ENCODE measurements at places on chromosomes 12 and 14. TPM values are rescaled to one million over a fixed set of nuclear protein-coding genes. Genes with fewer than 3 reads are reported as not detected.

The NID2 gene
- 14.2 TPM for total RNA-seq

The NOVA1 gene
- total RNA-seq = 72.0 TPM

The KIF5A gene
- total RNA-seq = 0.98 TPM

The TCL1B gene
- total RNA-seq = not detected

The KRT72 gene
- total RNA-seq = not detected

The CMA1 gene
- total RNA-seq = not detected

The OR6C2 gene
- not detected for total RNA-seq

The TMEM233 gene
- 0.48 TPM for total RNA-seq

DNA sequence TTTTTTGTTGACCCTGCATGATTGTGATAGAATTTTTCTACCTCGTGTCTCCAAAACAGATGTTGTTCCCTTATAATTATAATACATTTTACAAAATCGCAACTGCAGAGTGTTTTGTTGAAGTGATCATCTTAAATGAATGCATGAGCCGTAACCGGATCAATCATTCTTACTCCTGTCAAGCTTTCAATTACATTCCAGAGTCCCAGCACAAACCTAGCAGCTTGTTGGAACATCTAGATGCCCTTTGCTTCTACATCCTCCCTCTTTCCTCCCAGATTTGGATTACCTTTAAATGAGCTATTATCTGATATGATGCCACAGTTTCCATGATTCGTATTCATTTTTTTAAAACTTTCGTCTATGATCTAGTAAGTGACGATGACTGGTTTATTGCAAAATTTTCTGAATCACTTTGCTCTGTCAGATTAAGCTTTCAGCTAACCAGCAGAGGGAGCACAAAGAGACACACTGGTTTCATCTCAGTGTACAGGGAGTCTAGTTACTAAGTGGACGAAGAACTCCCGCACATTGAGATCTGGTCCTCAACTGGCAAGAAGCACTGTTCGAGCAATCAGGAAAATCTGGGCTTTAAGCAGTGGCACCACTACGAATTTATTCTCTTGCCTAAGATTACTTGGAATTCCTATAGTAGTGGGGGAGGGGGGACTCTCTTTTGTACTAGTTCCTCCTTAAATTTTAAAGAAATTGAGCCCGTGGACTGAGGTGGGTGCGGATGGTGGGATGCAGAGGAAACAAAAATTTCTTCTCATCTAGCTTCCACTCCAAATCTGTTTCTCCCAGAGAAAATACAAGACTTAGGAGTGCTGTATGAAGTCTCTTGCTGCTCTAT lies 40.9 kb downstream of the TSHR start:
- no peak for DNase-seq

DNA sequence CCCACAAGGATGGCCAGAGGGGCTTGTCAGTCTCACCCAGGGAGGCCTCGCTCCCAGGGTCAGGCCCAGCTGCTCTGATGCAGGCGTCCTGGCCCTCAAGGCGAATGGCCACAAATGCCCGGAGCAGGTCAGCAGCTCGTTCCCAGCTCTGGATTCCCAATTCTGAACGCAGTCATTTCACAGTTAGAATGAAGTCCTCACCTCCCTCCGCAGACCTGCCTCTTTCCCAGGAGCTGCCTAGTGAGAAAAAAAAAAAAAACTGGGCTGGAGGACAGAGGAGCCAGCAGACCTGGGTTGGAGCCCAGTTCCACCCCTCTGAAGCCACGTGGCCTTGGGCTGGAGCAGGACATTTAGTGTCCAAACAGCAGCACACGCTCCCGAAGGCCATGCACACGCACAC lies 62.2 kb upstream of the DIO3 start:
- no peak for DNase-seq

DNA sequence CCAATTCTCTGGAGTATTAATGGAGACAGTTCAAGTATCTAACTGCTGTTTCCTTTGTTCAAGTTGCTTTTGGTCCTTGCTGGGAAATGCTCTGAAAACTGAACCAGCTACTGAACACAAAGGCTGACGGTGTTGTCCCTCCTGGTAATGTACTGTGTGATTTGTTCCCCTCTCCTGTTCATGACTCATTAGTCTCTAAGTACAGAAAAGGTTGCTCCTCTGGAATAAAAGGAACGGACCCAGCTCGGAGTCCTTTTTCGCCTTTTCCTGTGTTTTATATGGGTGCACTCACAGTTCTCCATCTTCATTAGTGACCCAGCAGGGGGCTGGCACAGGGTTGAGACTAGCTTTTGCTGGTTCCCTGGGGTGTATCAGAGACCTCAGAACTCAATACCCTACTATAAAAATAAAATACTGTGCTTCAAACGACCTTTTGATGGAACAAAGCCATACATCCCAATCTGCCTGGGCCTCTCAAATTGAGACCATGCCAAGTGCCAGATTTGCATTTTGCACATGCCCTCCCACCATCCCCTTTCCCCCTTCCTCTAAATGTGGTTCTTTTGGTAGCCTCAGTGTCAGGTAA lies 269.7 kb downstream of the RAD51B start:
- no peak for DNase-seq

- no peak for DNase-seq
Observed at GRCh38 chr14:100056964-100057795, 8.0 kb upstream of the EVL start.

DNA sequence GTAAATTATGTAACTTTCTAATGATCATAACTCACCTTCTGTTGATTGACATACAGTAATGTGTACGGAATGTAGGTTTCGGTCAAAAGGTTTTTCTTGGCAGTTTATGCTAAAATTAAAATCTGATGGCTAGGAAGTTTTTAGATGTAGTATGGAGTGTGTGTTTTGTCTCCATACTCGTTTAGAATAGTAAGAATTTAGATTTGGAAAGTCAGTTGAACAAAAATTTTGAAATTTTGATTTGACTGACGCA lies 859 bp downstream of the PALS1 start:
- no peak for DNase-seq

DNA sequence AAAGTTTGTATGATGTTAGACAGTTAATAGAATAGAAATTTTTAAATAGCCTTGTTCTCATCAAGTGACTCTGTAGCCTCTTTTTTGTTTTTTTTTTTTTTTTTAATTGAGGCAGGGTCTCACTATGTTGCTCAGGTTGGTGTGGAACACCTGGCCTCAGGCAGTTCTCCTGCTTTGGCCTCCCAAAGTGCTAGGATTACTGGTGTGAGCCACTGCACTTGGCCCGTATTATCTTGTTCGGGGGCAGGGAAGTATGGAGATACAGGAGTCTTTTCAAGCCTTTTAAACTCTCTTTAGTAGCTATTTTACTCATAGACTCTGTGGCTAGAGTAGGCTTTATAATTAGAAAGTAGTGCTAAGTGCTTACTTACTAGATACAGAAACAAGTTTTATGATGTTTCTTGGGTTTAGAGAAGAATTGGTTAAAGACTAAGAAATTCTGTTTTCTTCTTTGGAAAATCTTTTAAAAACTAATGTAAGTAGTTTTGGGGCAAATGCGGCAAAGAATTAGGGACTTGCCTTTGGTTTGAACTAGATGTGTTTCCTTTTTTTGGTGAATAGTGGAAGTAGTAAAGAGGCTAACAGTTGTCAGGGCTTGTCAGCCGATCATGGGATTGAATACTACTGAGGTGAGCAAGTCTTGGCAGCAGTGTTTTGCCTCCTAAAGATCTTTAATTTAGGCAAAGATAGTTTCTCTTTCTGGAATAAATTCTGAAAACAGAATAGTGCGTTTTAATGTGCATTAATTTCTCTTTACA lies 31.3 kb downstream of the FBXO34 start:
- no peak for DNase-seq

DNA sequence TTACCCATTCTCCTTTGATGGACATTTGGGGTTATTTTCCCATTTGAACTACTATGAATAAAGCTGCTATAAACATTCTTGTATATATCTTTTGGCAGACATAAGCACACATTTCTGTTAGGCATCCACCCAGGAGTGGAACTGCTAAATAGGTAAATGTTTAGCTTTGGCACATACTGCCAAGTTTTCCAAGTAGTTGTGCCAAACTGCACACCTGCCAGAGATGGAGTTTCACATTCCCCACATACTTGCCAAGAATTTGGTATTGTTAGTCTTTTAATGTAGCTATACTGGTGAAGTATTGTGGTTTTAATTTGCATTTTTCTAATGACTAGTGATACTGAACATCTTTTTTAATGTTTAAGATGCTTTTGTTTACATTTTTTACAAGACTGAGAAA lies 201.0 kb downstream of the GXYLT1 start:
- DNase-seq = no peak

DNA sequence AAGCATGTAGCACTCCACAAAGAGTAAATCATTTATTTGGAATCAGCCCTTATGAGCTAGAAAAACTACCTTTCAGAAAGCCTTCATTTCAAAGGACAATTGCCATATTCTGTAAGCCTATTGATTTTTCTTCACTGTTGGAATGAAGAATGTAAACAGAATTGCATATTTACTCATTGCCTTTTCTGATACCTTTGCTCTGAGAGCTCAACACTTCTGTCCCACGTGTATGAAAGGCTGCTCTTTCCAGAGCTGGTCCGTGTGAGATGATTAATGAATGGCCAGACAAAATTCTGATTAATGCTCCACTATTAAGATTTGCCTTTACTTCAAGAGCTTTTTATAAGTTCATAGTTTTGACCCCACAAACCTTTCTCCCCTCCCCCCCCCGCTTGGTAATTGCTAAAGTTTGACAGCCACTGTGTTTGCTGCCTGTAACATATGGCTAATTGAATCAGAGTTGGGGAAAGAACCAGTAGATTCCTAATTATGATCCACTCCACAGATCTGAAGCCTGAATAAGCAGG lies 63.0 kb upstream of the PLEKHA5 start:
- no peak for DNase-seq

GRCh38 chr14:35155962-35156361 lies 33.6 kb downstream of the PRORP start:
- no peak for DNase-seq

DNA sequence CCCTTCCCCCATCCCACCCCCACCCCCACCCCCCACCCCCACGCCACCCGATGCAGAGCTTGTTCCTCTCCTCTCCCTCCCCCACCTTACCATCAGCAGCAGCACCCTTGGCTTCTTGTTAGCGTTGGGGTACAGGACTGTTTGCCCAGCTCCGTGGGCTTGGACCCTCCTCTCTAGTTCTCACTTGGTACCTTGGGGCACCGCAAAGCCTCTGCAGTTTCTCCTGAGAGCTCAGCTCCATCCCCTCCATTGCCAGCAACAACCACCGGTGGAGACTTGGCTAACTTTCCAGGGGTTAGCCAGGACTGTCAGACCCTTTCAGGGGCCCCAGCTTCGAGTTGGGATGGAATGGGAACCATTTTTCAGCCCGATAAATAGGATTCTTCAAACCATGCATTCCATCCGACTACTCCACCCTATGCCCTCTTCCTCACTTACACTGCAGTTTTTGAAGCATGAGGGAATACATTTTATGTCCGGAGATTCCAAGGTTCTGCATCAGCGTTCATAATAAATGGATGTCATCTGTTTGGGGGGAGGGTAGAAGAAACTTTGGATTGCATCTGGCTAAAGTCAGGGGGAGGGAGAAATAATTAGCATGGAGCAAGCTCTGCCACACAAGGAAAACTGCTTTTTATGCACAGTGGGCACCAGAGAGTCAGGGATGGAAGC lies 1.1 kb downstream of the SCN8A start:
- no peak for DNase-seq

- no peak for DNase-seq
Observed at GRCh38 chr12:111529424-111530368, 69.4 kb downstream of the ATXN2 start.

- no peak for DNase-seq
Observed at GRCh38 chr12:785706-786105, 33.3 kb downstream of the WNK1 start.

DNA sequence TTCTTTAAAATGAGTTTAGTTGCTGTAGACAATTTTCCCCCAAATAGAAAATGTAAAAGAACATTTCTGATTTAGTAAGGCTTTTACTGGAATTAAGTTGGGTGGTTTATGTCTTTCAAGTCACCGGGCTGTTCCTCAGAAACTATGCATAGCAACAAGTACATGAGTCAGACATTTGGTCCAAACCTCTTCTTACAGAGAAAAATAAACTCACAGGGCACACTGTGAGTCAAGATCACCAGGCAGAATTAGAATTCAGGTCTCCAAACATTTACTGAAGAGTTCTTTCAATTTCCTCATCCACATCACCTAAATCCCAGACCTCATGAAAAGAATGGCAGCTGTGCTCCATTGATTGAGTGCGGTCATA lies 476.1 kb upstream of the SOX5 start:
- no peak for DNase-seq

DNA sequence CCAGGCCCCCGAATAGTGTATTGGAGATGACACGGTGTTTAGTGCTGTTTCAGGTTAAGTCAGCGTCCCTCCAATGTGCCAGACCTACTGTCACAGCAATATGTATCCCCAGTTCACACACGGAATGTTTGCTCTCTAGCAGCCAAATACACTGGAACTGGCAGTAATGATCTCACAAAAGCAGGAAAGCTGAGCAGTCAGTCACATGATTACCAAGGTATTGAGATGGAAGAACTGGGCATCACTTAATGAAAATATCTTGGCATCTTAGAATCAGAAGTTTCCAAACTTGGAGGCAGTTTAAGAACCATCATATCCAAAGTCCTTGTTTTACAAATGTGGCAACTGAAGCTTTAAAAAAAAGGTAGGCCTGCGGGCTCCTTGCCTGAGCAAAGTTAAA lies 23.3 kb downstream of the NINJ2 start:
- DNase-seq = no peak

DNA sequence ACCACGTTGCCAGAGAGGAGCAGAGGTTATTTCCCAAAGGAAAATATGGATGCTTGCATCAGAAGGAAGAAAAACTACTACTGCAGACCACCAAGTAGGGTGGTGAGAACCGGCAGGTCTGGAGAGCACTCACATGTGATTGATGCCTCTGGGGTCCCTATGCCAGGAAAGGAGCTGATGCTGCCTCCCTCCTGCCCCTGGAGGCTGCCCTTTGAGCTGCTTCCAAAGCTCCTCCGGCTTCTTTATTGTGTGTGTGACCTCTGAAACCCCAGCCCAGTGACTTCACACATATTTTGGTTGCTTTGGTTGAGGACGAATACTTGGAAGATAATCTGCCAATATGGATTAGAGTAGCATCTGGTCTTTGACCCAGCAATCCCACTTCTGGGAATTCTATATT lies 133.4 kb downstream of the AACS start:
- DNase-seq = no peak

DNA sequence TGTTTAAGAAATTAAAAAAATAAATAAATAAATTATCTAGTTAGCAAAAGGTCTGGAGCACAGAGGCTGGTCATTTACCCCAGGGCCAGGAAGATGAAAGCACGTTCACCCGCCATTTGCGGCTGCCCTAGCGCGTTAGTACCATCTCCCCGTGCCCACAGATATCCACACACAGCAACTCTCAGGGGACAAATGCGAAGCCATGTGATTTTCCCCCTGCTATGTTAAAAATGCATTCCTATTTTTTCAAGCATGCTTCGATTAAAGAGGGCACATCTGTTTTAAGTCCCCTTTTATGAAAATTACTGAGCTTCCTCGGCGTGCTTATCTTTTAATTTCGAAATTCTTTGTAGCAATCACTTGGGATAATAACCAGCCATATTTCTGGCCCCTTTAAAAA lies 56.9 kb upstream of the PIWIL1 start:
- DNase-seq = no peak

DNA sequence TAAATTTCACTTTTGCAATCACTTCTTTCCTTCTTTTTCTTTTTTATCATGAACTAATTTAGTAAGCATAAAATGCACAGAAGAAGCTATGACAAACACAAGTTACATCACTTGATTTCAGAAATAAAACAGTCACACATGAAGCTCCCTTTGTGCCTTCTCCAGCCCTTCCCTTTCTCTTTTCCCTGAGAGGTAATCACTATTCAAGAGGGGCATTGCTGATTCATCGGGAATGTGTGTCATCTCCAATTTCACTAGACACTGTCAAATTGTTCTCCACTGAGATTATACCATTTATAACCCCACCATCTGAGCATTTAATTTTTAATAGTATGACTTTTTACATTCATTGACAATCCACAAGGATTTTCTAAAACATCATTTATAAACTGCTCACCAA lies 91.6 kb upstream of the PTPRQ start:
- DNase-seq = no peak

Data from breast epithelium (tissue), 4 donors.